ENCODE measurements at places on chromosomes 6 and 20.

GRCh38 chr6:169158174-169158573 is 95.5 kb downstream of the THBS2 start:
- DNase-seq, result no peak

DNA sequence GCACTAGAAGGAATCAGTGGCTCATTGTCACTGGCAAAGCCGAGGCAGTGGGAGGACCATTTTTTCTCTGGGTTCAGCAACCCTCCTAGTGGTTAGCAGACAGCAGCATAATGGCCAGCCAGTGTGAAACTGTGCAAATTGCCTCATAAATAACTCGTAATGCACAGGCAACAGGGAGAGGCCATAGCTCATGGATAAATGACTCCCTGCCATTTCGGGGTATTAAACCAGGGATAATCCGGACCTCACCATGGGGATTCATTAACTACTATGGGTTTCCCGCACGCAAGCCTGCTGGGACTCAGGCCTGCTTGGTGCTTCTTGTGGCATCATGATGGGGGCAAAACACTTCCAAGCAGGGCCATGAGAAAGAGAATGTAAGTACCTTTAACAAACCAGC is 158.2 kb upstream of the CHD6 start:
- DNase-seq, result no peak

GRCh38 chr6:30037182-30037788 is 23.8 kb upstream of the POLR1H start:
- DNase-seq, result no peak

- DNase-seq, result no peak
Measured at GRCh38 chr6:36372088-36372487, 15.4 kb downstream of the ETV7 start.

GRCh38 chr6:118641042-118641441 is 10.3 kb downstream of the CEP85L start:
- DNase-seq, result no peak
